ENCODE measurements at places on chromosomes 5 and 9.

GRCh38 chr9:76877961-76878360 is 28.0 kb downstream of the PRUNE2 start:
- no peak for DNase-seq

GRCh38 chr5:120677481-120677880 is 213.4 kb downstream of the PRR16 start:
- no peak for DNase-seq

DNA sequence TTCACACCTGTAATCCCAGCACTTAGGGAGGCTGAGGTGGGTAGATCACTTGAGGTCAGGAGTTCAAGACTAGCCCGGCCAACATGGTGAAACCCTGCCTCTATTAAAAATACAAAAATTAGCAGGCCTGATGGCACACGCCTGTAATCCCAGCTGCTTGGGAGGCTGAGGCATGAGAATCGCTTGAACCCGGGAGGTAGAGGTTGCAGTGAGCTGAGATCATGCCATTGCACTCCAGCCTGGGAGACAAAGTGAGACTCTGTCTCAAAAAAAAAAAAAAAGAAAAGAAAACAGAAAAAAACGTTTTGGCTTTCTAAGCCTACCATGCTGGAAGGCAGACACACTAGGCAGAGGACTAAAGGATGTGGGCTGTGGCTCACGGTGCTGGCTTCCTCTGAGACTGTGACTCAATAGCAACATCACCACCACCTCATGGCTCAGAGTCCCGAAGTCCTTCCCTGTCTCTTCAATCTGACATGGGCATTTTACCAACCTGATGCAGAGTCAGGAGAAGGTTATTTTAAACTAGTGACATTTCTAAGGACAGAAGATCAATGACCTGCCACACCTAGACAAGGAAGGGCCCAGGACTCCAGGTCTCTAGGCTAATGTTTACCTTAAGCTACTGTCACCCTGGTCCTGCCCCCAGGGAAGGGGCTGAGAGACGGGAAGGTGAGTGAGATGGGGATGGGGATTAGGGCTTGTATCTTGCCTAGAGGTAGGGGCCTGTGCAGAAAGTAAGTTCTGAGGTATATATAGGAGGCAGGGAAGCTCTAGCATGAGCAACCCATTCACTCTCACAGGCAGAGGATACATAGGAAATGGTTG is 3.7 kb downstream of the ECSCR start:
- no peak for DNase-seq

- no peak for DNase-seq
Measured at GRCh38 chr9:304519-305185, 90.0 kb downstream of the DOCK8 start.

DNA sequence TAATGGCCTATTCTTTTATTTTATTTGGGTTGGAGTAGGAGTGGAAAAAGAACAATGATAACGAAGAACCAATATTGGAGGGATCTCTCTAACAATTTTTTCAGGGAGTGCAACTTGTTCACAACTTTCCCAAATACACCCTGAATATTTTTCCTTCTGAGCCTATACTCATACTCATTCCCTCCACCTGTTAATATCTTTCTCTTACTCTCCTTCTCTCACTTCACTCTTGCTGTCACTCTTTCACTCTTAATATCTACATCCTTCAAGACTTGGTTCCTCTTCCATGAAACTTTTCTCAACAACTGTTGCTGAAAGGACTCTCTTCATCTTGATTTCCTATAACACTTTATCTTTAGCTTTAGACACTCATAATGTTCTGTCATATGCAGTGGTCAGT is 39.0 kb upstream of the MYOT start:
- no peak for DNase-seq

DNA sequence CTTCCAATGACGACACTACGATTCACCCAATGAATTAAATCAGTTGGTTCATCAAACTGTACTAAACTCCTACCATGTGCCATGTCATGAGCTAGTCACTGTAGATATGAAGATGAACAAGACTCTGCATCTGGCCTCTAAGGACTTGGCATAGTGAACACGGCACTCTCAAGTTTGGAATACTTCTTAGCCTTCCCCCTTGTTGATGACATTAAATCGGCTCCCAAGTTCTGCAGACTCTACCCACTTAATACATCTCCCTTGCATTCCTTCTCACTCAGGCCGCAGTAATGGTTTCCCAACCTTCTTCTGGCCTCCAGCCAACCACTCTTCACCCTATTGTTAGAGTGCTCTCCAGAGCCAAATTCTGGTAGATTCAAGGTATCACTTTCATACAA is 184.7 kb downstream of the MAPKAP1 start:
- no peak for DNase-seq

DNA sequence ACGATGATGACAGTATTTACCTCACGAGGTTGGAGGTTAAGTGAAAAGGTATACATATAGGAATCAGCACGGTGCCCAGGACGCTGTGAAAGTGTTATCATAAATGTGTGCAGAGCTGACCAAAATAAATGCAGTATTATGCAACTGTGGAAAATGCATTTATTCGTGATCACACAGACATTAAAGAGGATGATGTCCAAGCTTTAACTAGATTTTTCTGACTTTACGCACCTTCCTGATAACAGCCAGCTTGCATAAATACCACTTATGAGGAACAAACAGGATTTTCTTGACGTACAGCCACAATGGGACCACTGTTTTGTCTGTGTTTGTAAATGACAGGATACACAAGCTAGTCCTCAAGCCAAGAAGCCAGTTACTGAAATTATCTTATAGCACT is 71.4 kb upstream of the ATP10B start:
- no peak for DNase-seq

- DNase-seq, result no peak
Measured at GRCh38 chr9:38183994-38184568, 115.1 kb upstream of the SHB start.

GRCh38 chr9:97398999-97399758 is 12.7 kb upstream of the TDRD7 start:
- DNase-seq, result peak; percentile 2

GRCh38 chr5:86542532-86542931 is 75.2 kb upstream of the COX7C start:
- DNase-seq, result no peak

DNA sequence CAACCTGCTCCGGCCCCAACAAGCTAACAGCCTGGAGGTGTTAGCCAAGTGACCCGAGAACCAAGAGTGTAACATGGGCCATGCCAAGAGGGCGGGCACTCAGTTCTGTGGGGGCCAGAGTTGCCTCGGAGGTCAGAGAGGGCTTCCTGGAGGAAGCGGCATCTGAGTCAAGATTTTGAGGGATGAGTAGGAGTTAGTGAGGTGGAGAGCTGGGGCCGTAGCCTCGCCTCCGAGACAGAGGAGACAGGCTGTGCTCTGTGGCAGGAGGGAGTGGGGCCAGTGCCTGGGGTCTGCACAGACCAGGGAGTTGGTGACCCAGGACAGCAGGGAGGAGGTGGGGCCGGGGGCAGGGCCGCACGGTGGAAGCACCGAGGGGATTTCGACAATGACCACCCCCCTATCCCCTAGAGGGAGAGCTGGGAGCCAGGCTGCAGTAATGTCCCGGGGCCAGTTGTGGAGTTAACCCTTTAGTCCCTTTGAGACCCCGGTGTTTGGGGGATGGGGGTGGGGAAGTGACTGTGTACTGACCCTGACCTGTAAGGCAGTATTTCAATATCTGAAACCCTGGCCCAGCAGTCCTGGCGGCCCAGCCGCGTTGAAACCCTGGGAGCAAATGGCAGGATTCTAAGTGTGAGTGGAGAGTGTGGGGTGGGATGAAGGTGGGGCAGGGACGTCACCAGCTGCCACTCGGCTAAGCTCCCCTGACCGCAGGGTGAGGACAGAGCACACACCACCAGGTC is 148.7 kb upstream of the COL5A1 start:
- DNase-seq, result no peak

- DNase-seq, result no peak
Measured at GRCh38 chr5:10913841-10914240, 152.8 kb upstream of the DAP start.

DNA sequence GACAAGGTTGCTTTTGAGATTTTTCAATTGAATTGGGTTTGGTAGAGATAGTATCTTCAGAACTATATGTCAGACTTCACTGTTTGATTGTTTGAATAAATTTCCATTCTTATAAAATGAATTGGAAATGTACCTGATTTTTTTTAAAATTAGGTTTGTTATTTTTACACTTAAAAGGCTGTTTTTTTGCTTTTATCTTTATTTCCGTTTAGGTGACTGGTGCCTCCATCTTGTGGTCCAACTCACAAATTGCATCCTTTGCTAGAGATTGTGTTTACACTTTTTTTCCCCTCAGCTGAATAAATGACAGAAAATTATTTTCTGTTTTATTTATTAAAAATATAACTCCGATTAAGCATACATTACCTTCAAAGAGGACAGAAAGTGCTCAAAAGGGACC is 15.6 kb downstream of the NDUFAF2 start:
- DNase-seq, result no peak

GRCh38 chr9:123914517-123915196 is 15.3 kb downstream of the DENND1A start:
- no peak for DNase-seq

DNA sequence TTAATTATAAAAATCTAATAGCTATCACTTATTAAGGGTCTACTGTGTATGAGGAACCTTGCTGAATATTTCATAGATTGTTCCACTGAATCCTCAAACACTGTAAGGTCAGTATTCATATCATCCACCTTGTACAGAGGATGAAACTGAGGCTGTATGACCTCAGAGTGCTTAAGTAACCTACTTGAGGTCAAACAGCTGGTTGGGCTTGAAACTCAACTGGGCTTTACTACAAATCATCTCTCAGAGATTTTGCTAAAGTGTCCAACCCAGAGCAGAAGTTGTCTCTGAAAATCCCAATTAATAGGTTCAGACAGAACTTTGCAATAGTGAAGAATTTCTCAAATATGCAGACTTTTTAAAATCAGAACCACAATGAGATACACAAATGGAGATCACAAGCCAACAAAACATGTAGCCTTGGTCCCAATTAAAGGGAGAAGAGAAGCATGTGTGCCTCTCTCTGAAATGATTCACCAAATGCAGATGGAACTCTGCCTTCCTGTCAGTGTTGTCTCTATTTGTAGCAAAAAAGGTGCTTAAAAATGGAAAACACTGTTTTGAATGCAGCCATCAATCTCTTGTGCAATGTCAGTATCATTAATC is 131.4 kb downstream of the FAM114A2 start:
- no peak for DNase-seq

GRCh38 chr5:84285641-84286637 is 98.7 kb downstream of the EDIL3 start:
- DNase-seq, result no peak

DNA sequence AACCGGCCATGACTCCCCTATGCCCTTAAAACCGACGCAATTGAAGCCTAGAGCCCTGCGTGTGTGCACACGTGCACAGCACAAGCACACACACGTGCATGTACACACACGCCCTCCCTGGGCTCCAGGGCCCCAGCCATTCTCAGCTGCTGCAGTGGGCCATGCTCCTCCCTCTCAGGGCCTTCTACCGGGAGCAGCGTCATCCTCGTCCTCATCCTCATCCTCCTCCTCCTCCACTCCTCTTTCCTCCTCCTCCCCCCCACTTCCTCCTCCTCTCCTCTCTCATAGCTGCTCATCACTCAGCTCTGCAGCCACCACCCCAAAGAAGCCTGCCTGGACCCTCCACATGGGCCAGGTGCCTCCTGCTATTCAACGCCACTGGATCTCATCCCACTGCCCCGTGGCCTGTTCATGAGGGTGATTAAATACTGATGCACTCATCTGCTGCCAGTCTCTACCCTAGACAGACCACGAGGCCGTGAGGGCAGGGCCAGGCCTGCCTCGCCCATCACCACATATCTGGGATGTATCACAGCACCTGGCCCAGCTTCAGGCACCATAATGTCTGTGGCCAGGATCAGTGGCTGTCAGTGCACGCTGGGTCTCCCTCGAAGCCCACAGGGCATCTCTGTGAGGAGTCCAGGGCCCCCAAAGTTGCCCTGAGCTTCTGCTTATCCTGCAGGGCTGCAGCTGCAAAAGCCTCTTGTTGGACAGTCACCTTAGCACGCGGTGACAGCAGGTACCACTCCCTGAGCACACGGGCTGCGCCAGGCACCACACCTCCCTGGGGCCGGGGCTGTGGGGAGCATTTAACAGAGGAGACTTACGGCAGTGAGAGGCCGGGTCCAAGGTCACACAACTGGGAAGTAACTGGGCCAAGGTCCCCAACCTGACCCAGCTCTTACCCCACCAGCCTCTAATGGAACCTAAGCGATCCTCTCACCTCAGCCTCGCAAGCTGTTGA is 9.8 kb downstream of the FAM78A start:
- DNase-seq, result no peak

DNA sequence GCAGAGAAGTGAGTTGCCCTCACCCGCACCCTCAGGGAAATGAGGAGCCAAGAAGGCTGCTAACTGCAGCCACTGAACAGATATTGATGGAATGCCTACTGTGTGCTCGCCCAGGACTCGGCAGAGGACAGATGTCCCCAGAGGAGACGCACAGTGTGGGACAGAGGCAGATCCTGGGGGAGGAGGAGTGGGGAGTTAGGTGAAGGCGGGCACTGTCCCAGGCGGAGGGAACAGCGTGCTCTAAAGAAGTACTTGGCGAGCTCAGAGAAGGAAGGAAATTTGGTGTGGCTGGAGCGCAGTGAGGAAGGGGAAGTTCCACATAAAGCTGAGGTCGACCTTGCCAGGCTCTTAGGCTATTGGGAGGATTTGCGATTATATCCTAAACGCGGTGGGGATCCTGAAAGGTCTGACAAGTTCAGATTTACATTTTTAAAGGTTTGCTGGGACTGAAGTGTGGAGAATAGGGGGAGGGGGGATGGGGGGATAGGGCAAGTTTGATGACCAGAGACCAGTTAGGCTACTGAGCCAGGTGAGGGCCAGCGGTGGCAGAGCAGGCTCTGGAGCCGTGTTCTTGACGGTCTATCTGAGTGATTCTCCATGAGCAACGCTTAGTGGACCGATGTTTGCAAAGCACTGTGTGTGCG is 23.6 kb upstream of the CERCAM start:
- DNase-seq, result no peak

- DNase-seq, result no peak
Measured at GRCh38 chr5:154793599-154794524, 38.7 kb downstream of the LARP1 start.

DNA sequence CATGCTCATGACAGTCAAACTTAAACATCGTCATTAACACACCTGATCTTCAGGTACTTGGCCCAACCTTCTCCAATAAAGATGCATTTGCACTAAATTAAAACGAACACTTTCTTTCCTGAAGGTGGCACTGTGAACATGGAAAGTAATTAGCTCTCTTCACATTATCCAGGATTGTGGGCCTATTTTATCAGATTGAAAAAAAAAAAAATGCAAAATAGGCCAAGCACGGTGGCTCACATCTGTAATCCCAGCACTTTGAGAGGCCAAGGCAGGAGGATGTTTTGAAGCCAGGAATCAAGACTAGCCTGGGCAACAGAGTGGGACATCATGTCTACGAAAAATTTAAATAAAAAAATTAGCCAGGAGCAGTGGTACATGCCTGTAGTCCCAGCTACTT is 14.4 kb upstream of the CDC20B start:
- no peak for DNase-seq

DNA sequence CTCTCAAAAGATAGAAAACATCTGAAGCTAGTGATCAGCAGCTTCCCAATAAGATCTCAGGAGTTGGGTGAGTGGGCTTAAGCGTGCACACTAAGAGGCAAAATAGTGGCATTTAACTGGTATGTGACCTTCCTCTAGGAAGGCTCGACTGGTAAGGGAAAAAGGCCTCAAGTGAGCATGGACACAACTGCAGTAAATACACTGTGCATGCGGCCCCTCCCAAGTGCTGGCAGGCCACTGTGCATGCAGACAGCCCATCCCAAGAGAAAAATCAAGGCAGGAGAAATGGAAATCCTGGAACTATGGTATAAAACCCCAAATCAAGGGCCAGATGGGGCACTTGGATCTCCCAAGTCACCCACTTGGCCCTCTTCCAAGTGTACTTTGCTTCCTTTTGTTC is 112.7 kb downstream of the SMC2 start:
- DNase-seq, result no peak

All from amygdala (tissue), 56 donors.